ENCODE measurements at places on chromosomes 3 and 15.

- DNase-seq = no peak
Measured at GRCh38 chr3:56839784-56840715, 38.3 kb upstream of the ARHGEF3 start.

GRCh38 chr3:186821429-186822387 lies 15.4 kb upstream of the RFC4 start:
- DNase-seq = peak; percentile 75

DNA sequence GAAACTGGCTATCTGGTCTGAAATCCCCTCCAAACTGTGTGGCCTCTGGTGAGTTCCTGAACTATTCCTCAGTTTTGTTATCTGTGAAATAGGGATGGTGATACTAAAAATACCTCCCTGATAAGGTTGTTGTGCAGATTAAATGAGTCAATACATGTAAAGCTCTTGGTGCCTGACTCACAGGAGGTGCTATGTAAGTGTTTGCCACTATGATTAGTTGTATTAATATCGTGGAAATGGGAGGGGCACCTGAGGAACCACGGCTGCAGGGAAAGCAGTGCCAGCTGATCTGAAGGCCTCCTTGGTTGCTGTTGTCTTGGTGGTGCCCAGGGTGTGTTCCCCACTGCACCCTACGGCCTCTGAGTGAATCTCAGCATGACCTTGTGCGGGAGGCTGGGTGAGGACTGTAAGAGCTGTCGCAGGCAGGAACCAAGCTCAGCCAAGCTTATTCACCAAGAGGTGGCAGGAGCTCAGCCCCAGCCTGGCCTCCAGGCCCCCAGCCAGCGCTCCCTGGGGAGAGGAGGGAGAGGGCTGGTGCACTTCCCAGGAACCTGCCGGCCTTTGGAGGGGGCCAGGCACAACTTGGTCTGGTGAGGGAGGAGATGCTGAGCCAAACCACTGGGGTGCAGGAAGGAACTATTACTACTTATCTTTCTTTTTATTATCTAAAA lies 44.8 kb upstream of the CCDC174 start:
- DNase-seq = no peak

GRCh38 chr3:25151281-25151902 lies 276.7 kb upstream of the RARB start:
- DNase-seq = no peak

- no peak for DNase-seq
Measured at GRCh38 chr3:79011821-79012529, 755.8 kb downstream of the ROBO1 start.

GRCh38 chr3:31371484-31372177 lies 161.1 kb upstream of the STT3B start:
- DNase-seq = no peak

DNA sequence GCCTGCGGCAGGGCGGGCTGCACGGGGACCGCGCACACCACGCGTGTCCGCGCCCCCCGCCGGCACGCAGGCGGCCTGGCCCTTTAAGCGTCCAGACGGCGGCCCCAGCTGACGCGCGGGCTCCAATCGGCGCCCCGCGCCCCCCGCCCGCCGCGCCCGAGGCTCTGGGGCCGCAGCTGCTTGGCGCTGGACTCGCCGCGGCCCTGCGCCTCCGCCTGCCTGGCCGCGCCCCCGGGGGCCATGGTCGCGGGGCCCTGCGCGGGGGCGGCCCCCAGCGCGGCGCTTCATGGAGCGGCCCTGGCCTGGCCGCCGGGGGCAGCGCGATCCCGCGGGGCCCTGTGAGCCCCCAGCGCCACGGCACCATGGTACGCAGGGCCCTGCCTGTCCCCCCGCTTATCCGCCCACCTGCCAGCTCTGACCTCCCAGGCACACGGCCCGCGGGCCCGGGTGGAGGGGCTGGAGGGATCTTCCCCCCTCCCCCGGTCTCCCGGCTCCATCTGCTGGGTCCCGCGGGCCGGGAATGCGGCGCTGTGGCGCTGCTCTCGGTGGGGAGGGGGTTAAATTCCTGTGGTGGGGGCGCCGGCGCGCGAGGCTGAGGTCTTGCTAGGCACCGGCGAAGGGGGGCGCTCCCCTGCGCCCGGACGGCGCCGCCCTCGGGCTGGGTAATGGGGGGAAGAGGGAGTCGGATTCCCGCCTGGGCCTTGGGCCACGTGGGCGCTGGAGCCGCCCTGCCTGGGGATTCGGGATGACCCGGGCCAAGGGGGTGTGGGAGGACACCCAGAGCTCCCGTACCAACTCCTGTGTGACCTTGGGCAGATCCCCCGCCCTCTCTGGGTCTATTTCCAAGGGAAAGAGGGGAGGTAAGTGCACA lies 1.1 kb downstream of the ZBTB47 start:
- DNase-seq = no peak

- DNase-seq = no peak
Measured at GRCh38 chr15:43095708-43096347, 10.0 kb downstream of the UBR1 start.

- no peak for DNase-seq
Measured at GRCh38 chr15:34773917-34774316, 19.1 kb upstream of the GJD2 start.

- DNase-seq = no peak
Measured at GRCh38 chr15:100114100-100114499, 227.7 kb downstream of the ADAMTS17 start.

DNA sequence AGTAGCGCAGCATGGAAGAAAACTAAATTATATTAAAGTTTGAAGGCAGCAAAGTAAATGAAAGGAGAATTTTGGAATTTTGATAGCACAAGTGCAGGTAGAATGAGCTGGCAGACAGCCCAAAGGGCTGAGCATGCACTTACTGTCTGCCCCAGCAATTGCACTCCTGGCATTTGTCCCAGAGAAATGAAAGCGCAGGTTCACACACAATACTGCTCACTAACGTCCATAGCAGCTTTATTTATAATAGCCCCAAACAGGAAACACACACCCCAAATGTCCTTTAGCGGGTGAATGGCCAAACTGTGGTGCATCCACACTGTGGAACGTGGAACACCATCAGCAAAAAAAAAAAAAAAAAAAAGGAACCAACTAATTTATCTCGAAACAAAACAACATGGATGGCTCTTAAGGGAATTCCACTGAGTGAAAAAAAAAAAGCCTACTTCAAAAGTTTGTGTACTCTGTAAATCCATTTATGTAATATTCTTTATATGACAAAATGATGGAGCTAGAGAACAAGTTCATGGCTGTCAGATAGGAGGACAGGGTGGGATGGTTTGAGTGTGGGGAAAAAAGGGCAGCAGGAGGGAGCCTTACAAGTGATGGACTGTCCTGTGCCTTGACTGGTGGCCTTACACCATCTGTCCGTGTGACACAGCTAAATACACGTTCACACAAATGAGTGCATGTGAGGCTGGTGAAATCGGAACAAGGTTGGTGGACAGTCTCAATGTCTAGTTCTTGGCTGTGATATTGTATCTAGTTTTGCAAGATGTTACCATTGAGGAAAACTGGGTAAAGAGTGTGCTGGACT lies 6.0 kb upstream of the TM2D3 start:
- no peak for DNase-seq
